Stimulated activated CD4-positive, alpha-beta T cell treated with anti-CD3 and anti-CD28 coated beads, Interleukin-1b, Interleukin-23, amount 100 ng/mL, for 24 hours (primary cell): ENCODE measurements at places on chromosomes 2 and 18.

DNA sequence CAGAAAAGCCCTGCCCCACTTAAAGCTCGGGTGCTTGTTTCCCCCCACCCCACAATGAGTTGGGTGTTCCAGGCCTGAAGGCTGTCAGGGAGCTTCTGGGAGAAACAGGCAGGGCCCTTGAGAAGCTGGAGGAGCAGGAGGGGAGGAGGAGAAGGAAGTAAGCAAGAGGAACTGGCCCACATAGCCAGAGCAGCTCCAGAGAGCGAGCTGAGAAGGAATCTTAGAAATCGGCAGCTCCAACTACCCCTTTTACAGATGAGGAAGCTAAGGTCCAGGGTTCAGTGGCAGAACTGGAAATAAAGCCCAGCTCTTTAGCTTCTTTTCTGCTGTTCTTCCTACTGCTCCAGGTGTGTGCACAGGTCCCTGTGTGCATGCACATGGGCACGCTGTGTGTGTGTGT, 12.7 kb upstream of the KCNK3 start:
- DNase-seq = no peak

DNA sequence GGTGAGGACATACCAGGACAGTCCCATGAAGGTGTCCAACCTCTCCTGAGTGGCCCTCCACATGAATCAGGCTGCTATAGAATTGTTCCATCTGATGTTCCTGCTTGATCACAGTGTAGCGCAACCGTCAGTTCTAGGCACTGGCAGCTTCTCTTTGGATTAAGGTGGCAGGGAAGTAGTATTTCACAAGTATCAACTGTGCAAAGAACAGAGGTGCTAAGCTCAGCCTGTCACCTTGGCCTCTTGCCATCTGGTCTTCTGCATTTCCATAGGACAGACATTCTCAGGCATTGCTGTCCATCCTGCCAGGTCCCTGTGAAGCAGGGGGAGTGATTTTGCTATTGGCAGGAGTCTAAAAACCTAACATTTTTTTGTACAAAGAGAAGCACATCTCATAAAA, 182.2 kb upstream of the EPAS1 start:
- DNase-seq = no peak

- no peak for DNase-seq
Observed at GRCh38 chr18:2338601-2339000, 232.7 kb downstream of the METTL4 start.

- no peak for DNase-seq
Observed at GRCh38 chr2:232519581-232520438, at the start of gene PRSS56. Gene PRSS56 (plus strand): TSS chr2:232520388. CDS start chr2:232520599, 211 bp downstream.
